ENCODE measurements at places on chromosomes 5 and 9.

DNA sequence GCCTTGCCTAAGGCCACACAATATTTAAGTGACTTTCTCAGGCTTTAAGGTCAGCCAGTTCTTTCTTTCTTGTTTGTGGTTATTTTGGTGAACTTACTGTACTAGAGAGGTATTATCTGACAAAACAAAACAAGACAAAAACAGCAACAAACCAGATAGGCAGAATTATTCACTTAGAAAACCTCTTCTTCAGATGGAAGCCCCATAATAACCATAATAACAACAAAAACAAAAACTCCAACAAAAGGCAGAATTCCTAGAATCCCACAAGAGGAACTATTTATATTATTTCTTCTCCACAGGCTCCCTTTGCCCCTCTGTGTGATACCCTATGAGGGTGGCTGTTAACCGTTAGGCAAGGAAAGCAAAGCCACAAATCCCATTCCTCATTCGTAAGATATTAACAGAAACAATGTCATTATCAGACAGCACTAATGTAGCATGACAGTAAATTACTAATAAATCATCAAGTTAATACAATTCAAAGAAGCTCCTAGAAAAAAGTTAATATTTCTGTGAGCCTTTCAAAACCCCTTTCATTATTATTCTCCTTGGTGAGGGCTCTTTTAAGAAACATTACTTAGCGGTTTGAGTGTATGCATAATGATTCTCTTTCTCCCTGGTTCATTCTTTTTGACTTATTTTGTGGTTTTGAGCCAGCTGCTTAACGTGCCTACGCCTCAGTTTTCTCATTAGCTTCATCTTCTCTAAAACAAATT is 274.9 kb downstream of the EFNA5 start:
- no peak for DNase-seq

DNA sequence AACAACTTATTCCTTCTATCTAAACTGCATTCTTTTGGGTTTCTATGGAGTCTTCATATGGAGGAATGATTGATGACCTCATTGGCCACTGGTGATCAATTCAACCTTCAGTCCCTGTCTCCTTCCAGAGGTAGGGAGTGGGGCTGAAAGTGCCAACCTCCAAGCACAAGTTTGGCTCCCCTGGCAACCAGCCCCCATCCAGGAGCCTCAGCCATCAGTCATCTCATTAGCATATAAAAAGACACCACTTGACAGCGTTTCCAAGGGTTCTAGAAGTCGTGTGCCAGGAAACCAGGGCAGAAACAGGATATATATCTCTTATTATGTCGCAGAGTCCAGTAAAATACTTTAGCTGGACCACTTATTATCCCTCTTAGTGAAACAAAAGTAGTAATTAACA is 9.8 kb downstream of the SLC31A2 start:
- DNase-seq = no peak

DNA sequence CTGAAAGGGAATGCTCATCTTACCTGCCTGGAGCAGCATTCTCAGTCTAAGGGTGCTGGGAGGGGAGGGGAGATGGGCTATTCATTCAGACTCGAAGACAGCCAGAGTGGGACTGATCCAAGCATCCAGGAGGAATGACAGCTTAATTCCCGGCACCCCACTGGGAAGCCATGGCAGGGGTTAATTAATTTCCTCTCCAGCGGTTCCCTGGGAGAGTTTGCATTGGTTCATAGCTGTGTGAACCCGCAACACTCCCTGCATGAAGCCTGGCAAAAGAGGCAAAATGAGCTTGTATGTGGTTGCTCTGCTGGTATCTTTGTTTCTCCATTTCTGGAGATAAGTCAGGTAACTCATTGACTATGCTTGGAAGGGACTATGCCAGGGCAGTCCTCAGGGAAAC is 401.0 kb upstream of the SLC24A2 start:
- DNase-seq = no peak

- no peak for DNase-seq
Observed at GRCh38 chr5:81081461-81081835, 121.3 kb downstream of the RASGRF2 start.

DNA sequence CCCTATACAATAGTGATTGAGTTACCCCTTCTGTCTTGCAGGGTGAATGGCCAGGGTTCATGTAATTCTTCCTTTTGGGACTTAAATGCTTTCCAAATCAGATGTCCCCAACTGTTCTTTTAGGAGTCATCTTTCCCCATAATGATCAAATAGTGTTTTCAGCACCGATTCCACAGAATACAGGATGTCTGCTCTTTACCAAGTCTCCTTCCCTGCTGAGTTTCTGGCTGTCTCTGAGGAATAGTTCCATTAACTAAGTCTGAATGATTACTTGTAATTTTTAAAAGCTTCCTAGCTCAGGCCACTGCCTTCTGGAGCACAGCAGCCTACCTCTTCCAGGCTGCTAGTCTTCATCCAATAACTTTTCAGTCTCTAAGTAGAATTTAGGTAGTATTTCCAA is 630.7 kb upstream of the ZNF608 start:
- DNase-seq = no peak

DNA sequence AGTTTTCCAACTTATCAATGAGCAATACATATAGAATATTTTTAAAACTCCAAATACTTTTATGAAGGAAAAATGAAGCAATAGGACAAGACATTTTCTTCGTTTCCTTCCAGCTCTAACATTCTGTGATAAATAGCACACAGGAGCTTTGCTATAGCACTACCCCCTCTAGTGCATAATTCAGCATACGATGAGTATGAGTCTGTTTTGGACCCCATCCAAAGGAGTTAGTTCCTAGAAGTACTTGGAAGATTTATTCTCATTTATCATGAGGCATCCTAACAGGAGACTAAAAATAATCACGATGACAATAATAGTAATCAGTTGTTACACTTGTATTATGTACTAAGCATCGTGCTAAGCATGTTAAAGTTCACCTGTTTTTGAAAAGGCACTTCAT is 1061.3 kb upstream of the DMAC1 start:
- DNase-seq = no peak

DNA sequence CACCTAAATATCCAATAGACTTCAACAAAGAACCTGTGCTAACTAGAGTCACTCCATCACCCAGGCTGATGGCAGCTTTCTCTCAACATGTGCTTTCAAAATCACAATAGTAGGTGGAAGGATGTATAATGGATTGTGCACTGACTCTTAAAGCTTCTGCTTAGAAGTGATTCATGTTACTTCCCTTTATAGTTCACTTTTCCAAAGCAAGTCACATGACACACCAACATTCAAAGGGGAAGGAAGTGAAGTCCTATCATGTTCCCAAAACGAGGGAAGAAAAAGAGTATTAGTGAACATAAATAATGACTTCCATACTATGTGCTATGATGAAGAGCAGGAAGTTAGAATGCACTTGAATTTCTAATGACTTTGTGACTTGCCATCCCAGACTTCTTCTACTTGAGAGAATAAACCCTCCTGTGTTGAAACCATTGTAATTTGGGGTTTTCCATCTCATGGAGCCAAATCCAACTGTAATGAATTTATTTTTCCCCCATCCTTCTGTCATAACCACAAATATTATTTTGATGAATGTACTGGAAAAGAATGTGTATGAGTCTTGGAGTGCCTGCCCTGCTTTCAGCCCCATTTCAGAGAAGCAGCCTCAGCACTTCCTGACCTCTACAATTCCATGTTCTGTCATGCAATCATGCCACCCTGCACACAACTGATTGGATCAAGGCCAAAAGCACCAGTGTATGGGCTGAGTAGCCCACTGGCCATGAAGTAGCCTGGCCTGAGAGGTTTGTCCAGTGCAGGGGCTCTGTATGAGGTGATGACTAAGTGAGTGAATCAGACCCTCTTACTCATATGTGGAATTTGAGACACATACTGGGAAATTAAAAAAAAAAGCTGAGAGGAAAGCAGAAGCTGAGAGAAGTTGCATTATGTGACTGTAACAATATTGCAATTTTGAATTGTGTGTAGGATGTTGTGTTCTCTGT is 525.9 kb upstream of the CLINT1 start:
- DNase-seq = no peak

GRCh38 chr9:20632705-20633104 is 10.4 kb upstream of the MLLT3 start:
- no peak for DNase-seq

- no peak for DNase-seq
Observed at GRCh38 chr9:107586493-107586892, 96.9 kb upstream of the KLF4 start.

DNA sequence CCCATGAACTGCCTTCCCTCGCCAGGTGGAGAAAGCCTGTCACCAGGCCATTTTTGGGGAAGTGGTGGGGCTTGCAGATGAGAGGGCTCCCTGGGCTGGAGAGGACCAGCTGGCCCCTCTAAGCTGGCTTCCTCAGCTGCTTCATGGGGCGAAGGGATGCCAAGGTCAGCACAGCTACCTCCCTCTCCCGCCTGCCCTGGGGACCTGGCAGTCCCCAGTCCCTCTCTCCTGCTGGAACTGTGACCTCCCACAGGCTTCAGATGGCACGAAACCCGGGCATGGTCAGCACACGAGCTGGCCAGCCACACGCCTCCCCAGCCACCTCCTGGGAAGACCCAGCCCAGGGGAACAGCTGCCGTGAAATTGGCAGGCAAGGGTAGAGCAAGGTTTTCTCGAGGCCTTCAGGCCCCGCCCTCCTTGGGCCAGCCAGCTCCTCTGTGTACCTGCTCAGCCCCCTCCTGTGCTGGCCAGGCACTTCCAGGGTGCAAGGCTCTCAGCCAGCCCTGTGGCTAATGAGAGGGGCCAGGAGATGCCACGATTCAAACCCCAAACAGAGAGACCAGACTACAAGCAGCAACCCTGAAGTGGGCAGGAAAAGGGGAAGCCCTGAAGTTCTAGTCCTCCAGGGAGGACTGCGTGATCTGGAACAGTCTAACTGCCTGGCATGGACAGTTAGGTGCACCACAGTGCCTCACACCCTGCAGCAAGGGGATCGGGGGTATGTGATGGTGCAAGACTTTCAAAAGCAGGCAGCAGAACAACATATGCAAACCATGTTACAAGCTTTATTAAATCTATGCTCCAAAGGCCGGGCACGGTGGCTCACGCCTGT is 12.9 kb downstream of the PLPP7 start:
- DNase-seq = no peak

DNA sequence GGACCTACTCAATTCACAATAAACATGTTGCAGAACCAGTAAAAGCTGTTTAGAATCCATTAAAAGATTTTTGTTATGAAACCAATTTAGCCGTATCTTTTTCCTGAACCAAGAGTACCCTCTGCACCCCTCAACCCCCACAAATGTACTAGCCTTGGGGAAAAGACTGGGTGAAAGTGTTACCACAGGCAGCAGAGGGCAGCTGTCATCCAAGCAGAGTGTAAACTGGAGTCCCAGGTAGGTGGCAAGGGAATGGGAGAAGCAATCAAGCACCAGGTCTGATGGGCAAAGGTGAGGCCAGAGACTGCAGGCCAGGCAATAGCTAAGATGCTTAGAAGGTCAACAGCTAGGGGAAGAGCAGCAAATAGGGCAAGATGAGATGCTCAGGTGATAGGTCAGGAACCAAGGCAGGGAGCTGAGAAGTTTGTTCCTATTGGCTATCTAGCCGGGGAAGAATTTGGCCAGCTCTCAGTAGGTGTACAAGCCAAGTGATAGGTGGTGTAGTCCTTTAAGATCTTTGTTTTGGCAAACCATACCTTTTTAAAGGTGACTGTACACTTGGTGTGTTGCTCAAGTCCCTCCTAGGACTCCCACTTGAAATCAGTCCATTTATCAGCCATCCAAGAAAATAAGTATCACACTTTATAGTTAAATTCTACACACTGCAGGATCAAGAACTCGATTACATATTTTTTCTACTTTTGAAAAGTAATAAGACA is 77.8 kb upstream of the CCDC112 start:
- DNase-seq = no peak

DNA sequence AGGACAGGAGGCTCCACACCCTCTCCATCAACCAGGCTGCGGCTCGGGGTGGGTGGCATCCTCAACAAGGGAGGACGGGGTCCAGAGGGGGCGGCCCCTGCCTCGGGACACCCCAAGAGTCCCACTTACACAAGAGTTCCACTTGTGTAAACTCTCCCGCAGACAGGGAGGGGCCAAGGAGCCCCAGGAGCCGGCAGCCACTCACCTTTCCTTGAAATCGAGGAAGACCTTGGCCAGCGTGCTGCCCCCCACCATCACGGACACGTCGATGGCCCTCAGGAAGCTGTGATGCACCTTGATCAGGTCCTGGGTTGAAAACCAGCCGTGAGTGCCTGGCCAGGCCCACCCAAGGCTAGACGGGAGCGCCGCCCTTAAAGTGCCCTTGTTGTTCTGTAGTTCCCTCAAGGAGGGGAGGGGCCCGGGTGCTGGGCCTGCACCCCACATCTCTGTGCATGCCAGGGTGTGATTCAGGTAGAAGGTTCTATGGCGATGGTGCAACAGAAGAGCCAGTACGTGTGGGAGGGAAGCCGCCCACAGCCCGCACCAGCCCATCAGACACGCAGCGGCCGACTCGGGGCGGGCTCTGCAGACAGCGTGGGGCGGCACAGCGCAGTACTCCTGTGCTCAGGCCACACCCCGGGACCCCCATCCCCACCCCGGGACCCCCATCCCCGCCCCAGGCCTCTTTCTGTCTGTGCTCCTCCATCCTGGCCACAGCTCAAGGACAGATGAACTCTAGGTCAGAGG is 67.9 kb upstream of the SARDH start:
- no peak for DNase-seq

DNA sequence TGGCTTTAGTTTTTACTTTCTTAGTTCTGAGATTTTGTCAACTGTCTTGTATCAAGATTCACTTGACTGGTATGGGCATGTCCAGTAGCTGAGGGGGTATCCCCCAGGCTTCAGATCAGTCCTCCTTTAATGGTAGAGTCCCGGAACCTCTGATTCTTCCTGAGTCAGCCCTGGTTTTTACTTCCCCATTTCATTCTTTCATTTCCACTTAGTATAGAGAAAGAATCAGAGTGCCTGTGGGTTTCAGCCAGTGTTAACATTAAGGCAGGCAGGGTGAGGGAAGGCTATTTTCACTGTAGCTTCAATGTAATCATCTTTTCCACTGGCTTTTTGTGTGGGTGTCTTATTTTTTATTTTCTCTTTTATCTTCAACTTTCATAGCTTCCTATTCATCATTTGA is 8.3 kb upstream of the COMMD10 start:
- no peak for DNase-seq

Measured in hematopoietic multipotent progenitor cell treated with erythropoietin and hydrocortisone succinate and interleukin-3 and kit ligand, for 17 days (in vitro differentiated cells).